ENCODE measurements at places on chromosomes 6 and 20. TPM values are rescaled to one million over a fixed set of nuclear protein-coding genes. Genes with fewer than 3 reads are reported as not detected.

DNA sequence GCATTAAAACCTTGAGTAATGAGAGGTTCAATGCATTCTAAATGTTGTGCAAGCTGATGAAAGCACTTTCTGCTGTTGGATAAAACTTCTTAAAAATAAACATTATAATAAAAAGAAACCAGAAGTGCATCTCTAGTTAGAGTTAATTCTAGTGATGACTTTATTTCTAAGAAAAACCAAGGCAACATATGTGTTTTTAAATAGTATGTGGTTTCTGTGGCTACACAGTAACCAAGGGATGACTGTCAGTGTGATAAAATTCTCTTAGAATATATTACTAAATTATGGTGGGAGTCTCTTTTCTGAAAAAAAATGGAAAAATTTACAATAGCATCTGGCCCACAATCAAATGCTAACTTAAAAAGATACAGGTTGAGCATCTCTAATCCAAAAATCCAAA lies 117.0 kb downstream of the ME1 start:
- DNase-seq = no peak

Gene COX7A2
- total RNA-seq = 360 TPM

Gene PTCHD4
- total RNA-seq = 0.32 TPM

Gene BMP7
- total RNA-seq = not detected

Gene ASCC3
- 12.7 TPM for total RNA-seq

Data from ascending aorta (tissue), 2 donors.